T-cell (primary cell): ENCODE measurements at places on chromosomes 7 and 10. TPM values are rescaled to one million over a fixed set of nuclear protein-coding genes. Genes with fewer than 3 reads are reported as not detected.

- DNase-seq = no peak
Observed at GRCh38 chr10:23384364-23384763, 39.8 kb upstream of the C10orf67 start.

The SEMA4G gene
- 1.4 TPM for total RNA-seq

DNA sequence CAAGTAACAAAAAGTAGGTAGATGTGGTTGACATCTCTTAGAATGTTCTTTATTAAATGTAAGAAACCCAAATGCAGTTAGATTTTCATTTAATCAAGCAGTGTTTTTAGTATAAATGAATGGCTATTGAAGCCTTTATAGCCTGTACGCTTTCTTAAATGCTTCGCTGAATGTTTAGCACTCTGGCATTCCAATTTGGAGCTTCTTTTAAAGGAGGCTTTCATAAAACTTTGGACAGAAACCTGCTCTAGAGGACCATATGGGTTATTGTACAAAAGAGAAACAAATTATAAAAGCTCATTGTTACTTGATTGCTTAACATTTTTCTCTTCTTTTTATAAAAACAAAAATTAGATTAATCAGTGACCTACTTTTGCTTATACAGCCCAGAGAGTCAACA is 59.5 kb downstream of the KCND2 start:
- DNase-seq = no peak

The LAMB4 gene
- total RNA-seq = not detected

The UBE2D1 gene
- total RNA-seq = 10.5 TPM

DNA sequence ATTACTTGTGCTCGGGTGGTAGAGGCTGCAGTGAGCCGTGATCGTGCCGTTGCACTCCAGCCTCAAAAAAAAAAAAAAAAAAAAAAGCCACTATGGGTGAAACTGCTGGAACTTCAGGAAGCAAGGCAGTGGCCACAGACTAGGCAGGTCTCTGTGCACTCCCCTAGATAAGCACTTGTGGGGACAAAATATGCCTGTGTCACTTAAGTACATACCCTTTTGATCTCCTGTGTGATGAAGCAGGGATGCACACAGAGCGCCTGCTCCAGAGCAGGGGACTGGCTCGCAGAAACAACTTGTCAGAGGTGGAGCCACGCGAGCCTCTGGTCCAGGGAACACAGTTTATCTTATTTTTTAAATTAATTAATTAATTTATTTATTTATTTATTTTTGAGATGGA is 42.9 kb upstream of the PSAP start:
- DNase-seq = no peak

The GRID2IP gene
- 1.5 TPM for total RNA-seq
